ENCODE measurements at places on chromosomes 16 and 17.

- no peak for DNase-seq
Measured at GRCh38 chr17:80291260-80291659, 30.6 kb downstream of the RNF213 start.

DNA sequence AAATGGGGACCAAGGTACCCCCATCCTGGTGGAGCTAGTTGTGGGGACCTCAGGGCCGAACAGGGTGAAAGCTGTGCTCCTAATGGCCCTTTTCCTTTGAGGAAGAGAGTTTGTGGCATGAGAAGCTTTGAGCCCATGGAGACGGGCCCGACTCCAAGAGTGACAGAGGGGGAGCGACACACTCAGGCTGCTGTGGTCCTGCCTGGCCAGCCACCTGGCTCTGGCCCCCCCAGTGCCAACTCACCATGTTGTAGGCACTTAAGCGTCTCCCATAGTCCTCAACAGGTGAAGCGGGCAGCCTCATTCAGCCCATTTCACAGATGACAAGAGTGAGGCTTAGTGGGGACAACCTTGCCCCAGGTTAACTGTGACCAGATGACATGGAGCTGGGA, 1.6 kb downstream of the IL21R start:
- no peak for DNase-seq

DNA sequence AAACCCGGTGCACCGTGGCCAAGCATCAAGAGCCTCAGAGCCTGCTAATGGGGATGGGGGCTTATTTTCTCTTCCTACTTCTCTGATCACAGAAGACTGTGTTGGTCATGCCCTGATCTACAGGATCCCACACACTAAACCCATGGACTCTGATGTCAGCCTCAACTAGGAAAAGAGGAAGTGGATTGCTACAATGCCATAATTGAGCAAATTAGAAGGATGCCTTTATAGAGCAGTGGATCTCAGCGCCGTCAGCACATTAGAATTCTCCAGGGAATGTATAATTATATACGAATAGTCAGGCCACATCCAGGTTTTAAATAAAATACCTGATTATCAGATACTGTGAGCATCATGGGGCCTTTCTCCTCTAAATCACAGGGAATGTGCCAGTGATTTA, 64.8 kb downstream of the VAT1L start:
- DNase-seq: no peak

DNA sequence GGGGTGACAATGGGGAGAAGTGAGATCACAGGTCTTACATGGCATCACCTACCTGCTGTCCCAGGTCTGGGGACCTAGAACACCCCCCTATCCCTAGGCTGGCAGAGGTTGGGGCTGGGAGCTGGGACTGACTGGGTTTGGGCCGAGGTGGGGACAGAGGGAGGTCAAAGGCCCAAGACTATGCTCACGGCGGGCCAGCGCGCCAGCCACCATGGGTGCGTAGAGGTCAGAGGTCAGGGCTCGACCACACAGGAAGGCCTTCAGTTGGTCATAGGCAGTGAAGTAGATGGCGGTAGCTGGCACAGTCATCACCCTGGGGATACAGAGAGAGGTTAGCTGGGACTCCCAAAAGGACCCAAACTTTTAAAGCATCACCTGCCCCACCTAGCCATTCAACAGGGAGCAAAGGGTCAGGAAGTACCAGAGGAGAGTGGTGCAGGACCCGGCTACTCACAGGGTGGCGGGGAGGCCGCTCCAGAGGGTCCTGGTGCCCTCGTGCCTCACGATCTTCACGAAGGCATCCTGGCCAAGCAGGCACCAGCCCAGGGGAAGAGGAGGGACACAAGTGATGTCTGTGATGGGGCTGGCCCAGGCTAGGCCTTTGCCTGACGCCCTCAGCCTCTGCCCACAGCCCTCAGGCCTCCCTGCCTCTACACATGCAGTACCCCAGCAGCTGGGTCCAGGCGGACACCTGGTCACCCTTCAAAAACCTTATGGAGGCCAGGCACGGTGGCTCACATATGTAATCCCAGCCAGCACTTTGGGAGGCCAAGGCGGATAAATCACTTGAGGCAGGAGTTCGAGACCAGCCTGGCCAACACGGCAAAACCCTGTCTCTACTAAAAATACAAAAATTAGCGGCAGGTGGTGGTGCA, 3.1 kb downstream of the SLC25A39 start:
- no peak for DNase-seq

GRCh38 chr17:45221081-45222013, at the start of gene FMNL1:
Gene FMNL1 (plus strand): TSS chr17:45221885. CDS start chr17:45222125, 240 bp downstream.
- DNase-seq: peak; percentile 65

- no peak for DNase-seq
Measured at GRCh38 chr16:66044556-66044955, 321.9 kb upstream of the CDH5 start.

GRCh38 chr17:59221159-59221847, 992 bp downstream of the GDPD1 start:
- DNase-seq: no peak

- DNase-seq: no peak
Measured at GRCh38 chr17:39738568-39738901, 797 bp downstream of the GRB7 start.

DNA sequence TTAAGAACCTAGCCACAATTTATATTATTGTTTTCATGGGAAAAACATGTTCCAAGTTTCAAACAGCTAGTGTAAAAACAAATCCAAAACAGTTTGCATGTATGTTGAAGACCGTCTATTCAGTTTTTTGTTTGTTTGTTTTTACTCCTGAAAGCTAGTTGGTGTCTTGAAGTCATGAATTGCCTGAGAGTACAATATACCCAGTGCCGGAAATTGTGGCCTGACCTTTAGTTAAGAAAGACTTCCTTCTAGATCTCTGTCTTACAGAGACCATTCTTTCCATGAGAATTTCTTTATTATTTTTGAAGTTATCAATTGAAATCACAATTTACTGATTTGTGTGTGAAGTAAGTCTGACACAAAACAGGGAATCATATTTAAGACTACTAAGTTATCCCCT, 474.8 kb downstream of the KCNJ2 start:
- no peak for DNase-seq

DNA sequence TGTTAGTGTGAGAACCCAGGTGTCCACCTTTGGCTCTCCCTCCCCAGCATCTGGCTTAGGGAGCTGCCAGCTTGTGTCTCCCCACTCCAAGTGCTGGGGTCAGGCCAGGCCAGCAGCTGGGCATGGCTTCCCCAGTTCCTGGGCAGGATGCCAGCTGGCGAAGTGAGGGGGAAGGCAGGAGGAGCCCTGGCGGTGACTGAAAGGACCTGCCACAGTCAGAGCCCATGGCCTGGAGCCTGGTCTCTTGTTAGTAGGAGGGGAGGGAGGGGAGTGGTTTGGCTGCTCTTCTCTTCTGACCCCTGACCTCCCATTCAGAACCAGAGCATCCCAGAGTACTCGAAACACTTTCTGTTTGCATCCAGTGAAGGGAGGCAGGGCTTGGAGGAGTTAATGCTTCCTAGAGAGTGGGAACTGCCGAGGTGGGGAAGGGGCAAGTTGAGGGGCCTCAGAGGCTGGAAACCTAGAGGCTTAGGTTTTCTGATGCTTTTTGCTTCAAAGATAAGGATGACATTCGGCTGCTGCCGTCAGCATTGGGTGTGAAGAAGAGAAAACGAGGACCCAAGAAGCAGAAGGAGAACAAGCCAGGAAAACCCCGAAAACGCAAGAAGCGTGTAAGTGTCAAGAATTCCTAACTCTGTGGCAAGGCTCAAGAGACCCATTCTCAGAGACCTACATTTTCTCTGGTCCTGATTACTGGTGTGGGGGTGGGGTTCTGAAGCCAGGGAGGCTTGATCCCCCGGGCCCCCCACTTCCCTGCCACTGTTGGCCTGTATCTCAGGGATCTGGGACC, 772 bp downstream of the CHD3 start:
- DNase-seq: no peak

- no peak for DNase-seq
Measured at GRCh38 chr17:50027881-50028735, 27.8 kb upstream of the ITGA3 start.

DNA sequence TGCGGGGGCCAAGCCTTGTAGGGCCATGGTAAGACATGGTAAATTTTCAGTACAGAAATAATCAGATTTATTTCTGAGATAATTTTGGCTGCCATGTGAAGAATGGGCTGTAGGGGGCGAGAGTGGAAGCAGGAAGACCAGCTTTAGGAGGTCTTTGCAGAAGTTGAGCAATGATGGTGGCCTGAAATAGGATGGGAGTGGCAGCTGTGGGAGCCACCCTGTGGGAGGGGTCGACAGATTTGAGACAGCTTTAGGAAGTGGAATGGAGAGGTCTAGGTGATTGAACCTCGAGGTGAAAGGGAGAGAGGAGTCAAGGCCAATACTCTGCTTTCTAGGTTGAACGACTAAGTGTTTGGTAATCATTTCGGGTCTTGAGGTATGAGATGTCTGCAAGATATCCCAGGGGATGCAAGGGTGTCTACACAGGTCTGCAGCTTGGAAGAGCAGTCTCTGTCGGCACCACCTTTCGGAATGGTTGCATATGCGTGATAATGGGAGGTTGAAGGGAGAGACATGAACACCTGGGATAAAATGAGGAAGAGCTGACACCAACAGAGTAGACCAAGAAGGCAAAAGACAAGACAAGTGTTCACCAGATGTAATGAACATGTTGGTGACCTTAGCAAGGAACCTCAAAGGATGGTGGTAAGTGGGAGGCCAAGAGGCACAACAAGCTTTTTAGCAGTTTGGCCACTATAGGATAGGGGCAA, 4.2 kb upstream of the ATXN7L3 start:
- DNase-seq: no peak

GRCh38 chr16:4970010-4970409, 11.9 kb downstream of the SEC14L5 start:
- no peak for DNase-seq

DNA sequence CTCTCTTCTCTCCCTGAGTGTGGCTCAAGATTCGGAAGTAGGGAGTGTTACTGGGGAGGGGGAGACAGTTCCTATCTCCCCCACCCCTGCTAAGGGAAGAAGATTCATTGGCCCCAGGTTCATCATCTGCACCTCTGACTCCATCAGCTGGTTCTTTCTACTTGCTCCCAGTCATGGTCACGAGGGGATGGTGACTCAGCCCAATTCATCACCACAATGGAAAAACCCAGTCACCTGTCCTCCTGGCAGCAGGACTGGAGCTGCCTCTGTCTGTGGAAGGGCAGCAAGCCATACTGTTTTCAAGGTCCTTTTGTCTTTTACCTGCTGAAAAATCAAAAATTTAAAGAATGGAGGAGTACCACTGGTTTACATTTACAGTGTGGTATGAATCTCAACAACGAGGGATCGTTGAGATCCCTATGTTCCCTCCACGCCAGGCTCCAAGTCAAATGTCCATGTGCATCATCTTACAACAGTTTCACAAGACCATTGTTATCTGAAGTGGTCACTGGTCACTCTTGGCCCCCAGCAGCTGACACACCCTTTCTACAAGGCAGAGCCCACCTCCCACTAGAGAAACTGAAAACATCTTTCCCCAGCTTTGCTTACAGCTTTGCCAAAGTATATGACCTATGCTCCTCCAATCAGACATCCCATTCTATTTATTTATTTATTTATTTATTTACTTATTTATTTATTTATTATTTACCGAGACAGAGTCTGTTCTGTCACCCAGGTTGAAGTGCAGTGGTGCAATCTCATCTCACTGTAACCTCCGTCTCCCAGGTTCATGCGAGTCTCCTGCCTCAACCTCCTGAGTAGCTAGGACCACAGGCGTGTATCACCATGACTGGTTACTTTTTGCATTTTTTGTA, 40.4 kb upstream of the NDRG4 start:
- DNase-seq: peak; percentile 10

- DNase-seq: no peak
Measured at GRCh38 chr17:56594320-56595107, 1.0 kb downstream of the NOG start.

GRCh38 chr16:1054660-1055556, 17.6 kb upstream of the SSTR5 start:
- no peak for DNase-seq

DNA sequence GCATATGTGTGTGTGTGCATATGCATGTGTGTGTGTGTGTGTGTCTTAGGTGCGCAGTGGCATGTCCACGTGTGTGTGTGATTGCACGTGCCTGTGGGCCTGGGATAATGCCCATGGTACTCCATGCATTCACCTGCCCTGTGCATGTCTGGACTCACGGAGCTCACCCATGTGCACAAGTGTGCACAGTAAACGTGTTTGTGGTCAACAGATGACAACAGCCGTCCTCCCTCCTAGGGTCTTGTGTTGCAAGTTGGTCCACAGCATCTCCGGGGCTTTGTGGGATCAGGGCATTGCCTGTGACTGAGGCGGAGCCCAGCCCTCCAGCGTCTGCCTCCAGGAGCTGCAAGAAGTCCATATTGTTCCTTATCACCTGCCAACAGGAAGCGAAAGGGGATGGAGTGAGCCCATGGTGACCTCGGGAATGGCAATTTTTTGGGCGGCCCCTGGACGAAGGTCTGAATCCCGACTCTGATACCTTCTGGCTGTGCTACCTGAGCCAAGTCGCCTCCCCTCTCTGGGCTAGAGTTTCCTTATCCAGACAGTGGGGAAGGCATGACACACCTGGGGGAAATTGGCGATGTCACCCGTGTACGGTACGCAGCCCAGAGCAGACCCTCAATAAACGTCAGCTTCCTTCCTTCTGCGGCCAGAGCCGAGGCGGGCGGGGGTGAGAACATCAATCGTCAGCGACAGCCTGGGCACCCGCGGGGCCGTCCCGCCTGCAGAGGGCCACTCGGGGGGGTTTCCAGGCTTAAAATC, 47.6 kb downstream of the IL21R start:
- DNase-seq: peak; percentile 24

DNA sequence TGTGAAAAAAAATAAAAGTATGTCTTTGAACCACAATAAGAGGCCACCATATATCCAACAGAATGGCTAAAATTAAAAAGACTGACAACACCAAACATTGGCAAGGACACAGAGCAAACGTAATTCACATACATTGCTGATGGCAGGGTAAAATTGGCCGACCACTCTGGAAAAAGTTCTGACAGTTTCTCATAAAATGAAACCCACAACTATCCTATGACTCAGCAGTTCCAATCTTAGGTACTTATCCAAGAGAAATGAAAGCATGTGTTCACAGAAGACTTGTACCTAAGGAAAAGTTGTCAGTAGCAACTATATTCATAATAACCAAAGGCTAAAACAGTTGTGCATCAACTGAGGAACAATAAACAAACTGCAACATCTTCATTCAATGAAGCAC, 357.3 kb upstream of the XYLT1 start:
- no peak for DNase-seq

DNA sequence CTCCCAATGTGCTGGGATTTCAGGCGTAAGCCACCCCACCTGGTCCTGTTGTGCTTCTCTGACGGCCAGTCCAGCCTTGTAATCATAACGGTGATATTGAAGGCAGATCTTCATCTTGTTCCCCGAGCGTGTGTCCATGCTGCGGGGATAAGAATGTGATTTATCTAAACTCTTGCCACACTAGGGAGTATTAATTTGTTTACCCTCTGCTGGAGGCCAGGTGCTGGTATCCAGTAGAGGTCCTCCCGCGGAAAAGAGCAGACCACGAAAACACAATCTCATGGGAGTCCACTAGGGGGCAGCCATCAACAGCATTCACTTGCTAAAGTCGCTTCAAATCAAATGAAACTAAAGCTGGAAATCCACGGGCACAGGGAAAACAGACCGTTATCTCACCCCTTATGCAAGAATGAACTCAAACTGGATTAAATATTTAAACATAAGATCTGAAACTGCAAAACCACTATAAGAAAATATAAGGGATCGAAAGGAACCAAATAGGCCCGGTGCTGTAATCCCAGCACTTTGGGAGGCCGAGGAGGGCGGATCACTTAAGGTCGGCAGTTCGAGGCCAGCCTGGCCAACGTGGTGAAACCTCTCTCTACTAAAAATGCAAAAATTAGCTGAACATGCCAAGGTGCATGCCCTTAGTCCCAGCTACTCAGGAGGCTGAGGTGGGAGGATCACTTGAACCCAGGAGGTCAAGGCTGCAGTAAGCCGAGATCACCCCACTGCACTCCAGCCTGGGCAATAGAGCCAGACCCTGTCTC, 22.3 kb upstream of the RBBP6 start:
- DNase-seq: peak; percentile 54
